Placental pericyte (primary cell): ENCODE measurements at places on chromosomes 6 and 20. TPM values are rescaled to one million over a fixed set of nuclear protein-coding genes. Genes with fewer than 3 reads are reported as not detected.

Gene TRIM10
- not detected in 2 replicates for total RNA-seq

Gene TDRD6
- under 0.01 TPM in 2 replicates for total RNA-seq

Gene BTN1A1
- not detected in 2 replicates for total RNA-seq

Gene SIRPB1
- total RNA-seq: 1.4 and 2.2 TPM in 2 replicates

Gene ADGRF5
- total RNA-seq: 0.22 and 0.86 TPM in 2 replicates

Gene SAMD10
- total RNA-seq: 1.7 and 2.6 TPM in 2 replicates

Gene ZNF76
- total RNA-seq: 20.9 and 27.6 TPM in 2 replicates

Gene MCHR2
- total RNA-seq: not detected in 2 replicates

Gene EIF2S2
- 79.0 and 172 TPM in 2 replicates for total RNA-seq

Gene CYP24A1
- total RNA-seq: 0.29 and 0.66 TPM in 2 replicates

Gene PNPLA1
- 0.14 TPM in 1 of 2 replicates, not detected in the other for total RNA-seq

Gene ZNF334
- total RNA-seq: 1.1 and 4.6 TPM in 2 replicates

Gene LY6G5B
- total RNA-seq: 5.2 and 8.3 TPM in 2 replicates

Gene RFX6
- not detected in 2 replicates for total RNA-seq

Gene OR5V1
- not detected in 2 replicates for total RNA-seq

Gene OR2J3
- total RNA-seq: not detected in 2 replicates

Gene CLDN20
- not detected in 2 replicates for total RNA-seq

Gene GCLC
- 15.6 and 18.8 TPM in 2 replicates for total RNA-seq

Gene SPTLC3
- 1.7 and 2.4 TPM in 2 replicates for total RNA-seq

Gene MAFB
- total RNA-seq: 0.22 and 0.57 TPM in 2 replicates

Gene TUBE1
- total RNA-seq: 31.5 and 47.3 TPM in 2 replicates

Gene SEL1L2
- total RNA-seq: not detected in 2 replicates

Gene OPN5
- not detected in 2 replicates for total RNA-seq

Gene CST4
- 10.7 TPM in 1 of 2 replicates, not detected in the other for total RNA-seq

Gene ERVFRD-1
- 0.22 TPM in 1 of 2 replicates, not detected in the other for total RNA-seq

Gene RIMS4
- not detected in 2 replicates for total RNA-seq

Gene UBD
- total RNA-seq: not detected in 2 replicates

Gene FHL5
- total RNA-seq: not detected in 2 replicates

Gene ASIP
- total RNA-seq: not detected in 2 replicates

Gene VIP
- total RNA-seq: 0.22 TPM in 1 of 2 replicates, not detected in the other

Gene OR2H2
- total RNA-seq: not detected in 2 replicates

Gene PROKR2
- not detected in 2 replicates for total RNA-seq

Gene LY6G6F
- total RNA-seq: not detected in 2 replicates

Gene NINL
- total RNA-seq: 7.2 and 13.3 TPM in 2 replicates

Gene LHFPL5
- total RNA-seq: not detected in 2 replicates

Gene IL22RA2
- not detected in 2 replicates for total RNA-seq

Gene LY6G6C
- not detected in 2 replicates for total RNA-seq

Gene BPIFB2
- total RNA-seq: not detected in 2 replicates

Gene FAXC
- 0.14 TPM in 1 of 2 replicates, not detected in the other for total RNA-seq

Gene COL21A1
- 0.14 and 0.88 TPM in 2 replicates for total RNA-seq

Gene MEP1A
- not detected in 2 replicates for total RNA-seq

Gene PAK5
- not detected in 2 replicates for total RNA-seq

Gene EDN3
- 0.14 TPM in 1 of 2 replicates, not detected in the other for total RNA-seq

Gene MARCKS
- total RNA-seq: 104 and 294 TPM in 2 replicates

Gene KHDC1
- total RNA-seq: 3.3 and 4.4 TPM in 2 replicates

Gene C20orf144
- 0.14 and 0.22 TPM in 2 replicates for total RNA-seq

Gene SLC13A3
- total RNA-seq: 1.3 and 4.6 TPM in 2 replicates

Gene HSPA1L
- 0.72 and 0.88 TPM in 2 replicates for total RNA-seq

Gene MMP24
- total RNA-seq: 0.22 and 0.43 TPM in 2 replicates

Gene TENT5A
- total RNA-seq: 30.5 and 64.1 TPM in 2 replicates

Gene KIF25
- 0.14 and 0.22 TPM in 2 replicates for total RNA-seq
